ENCODE measurements at places on chromosomes 5 and 9.

DNA sequence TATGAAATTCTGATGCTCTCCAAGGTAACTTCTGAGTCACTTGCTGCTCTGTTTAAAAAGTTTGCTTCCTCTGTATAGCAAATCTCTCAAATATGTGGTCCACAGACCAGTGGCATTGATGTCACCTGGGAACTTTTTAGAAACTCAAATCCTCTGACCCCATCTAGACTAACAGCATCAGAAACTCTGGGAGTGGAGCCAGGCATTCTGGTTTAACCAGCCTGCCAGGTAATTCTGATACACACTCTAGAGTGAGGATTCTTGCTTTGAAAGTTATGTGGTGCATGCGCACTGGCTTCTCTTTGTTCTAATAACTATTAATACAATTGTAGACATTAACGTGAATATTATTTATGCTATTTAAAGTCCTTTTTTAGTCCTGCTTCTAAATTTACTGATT lies 298.1 kb downstream of the SLF1 start:
- DNase-seq, result no peak

GRCh38 chr5:145854651-145855258 lies 18.1 kb downstream of the GRXCR2 start:
- DNase-seq, result no peak

GRCh38 chr5:127425037-127425436 lies 92.4 kb upstream of the PRRC1 start:
- no peak for DNase-seq

DNA sequence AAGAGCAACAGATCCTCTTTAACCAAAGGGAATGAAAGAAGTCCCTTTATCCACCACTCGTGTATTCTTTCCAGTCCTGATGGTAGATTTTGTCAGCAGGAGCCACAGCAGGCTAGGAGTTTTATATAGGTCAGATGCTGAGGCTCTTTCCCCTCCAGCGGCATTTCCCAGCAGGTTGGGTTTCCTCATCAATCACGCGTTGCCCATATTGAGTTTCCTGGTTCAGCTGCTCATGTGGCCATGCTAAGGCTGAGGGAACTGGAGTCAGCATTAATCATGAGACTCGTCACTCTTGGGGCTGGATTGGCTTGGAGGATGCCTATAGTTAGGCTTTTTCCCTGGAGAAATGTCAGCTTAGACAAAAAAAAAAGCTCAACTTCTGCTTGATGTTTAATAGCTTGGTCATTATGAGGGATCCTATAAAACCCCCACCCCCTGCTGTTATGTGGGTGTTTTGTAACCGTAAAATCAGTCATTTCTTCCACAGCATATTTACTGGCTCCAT lies 193.4 kb upstream of the GAS1 start:
- DNase-seq, result no peak

GRCh38 chr5:96476654-96477053 lies 43.6 kb upstream of the PCSK1 start:
- DNase-seq, result no peak

GRCh38 chr5:123448017-123448617 lies 24.9 kb upstream of the CEP120 start:
- DNase-seq, result no peak

DNA sequence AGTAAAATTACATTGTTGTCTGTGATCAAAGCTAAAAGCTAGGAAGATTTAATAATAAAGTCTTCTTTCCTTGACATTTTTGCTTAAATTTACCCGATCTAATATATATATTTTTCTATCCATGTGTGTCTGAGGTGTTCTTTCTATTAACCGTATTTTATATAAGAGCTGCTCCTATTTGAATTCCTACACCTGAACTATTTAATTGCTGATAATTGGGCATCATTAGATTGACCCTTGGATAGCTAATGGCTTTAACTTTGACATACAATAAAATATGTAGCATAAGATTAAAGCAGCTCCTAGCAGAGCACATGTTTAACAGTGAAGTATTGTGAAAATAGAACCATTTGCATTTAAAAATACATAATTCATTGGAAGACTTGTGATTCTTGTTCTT lies 792.7 kb downstream of the MAT2B start:
- DNase-seq, result no peak

DNA sequence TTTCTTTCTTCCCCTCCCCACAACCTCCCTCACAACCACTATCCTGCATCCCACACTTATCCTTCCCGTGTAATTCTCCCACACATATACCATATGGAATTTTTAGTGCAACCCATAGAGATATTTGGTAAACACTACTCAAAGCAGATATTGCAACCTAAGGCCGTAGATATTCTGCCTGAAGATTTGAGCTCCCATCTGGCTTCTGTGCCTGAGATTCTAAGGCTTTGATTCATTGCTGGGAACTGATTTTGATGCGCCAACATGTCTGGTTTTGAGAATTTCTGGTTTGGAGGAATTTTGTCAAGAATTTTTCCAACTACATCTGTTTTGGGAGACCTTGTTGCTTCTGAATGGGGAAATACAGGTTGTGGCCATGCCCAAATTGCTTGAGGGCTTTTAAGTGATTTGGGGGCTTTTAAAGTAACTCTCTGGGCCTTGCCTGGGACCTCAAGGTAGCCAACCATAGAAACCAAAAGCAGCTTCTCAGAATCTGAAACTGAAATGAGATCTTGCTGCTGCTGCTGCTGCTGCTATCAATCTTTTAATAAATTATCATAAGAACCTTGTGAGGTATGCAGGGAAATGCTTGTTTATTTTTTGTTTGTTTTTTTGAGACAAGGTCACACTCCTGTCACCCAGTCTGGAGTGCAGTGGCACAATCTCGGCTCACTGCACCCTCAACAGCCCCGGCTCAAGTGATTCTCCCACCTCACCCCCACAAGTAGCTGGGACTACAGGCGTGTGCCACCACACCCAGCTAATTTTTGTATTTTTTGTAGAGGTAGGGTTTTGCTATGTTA lies 36.2 kb downstream of the PLAC8L1 start:
- no peak for DNase-seq

All from anterior cingulate cortex (tissue), 58 donors.